Activated CD8-positive, alpha-beta memory T cell treated with anti-CD3 and anti-CD28 coated beads, Interleukin-2, amount 10 ng/mL, durations not matched to agents 7 days and 5 days (primary cell): ENCODE measurements at places on chromosomes 16 and 17.
A peak's percentile ranks its signal among the peaks of the same experiment; 100 is the strongest.

GRCh38 chr17:14352136-14352535 lies 51.3 kb downstream of the HS3ST3B1 start:
- no peak for DNase-seq

- DNase-seq, result no peak
Measured at GRCh38 chr16:89067677-89068443, 25.8 kb upstream of the ACSF3 start.

DNA sequence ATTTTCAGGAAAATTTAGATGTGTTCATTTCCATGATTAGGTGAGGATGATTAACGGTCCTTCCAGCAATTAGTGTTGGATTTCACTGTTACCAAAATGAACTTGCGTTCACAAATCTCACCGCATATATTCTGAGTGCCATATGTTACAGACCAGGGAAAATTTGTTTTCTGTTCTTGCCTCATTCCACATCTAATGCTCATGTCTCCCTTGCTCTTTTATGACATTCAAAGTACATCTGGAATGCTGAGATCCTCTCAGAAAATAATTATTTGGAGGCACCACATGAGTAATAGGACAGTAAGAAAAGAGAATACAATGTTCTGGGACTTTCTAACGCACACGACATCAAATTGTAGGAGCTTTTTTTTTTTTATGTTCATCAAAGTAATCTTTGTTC lies 406.5 kb downstream of the SHISA9 start:
- no peak for DNase-seq

- no peak for DNase-seq
Measured at GRCh38 chr17:57275071-57275764, 18.9 kb downstream of the MSI2 start.

DNA sequence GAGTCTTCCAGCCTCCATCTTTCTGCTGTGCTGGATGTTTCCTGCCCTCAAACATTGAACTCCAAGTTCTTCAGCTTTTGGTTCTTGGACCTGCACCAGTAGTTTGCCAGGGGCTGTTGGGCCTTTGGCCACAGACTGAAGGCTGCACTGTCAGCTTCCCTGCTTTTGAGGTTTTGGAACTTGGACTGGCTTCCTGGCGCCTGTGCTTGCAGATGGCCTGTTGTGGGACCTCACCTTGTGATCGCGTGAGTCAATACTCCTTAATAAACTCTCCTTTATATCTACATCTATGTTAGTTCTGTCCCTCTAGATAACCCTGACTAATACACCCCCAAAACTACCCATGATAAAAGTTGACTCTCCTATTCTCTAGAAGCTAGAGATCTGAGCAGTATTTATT lies 7.6 kb upstream of the CD300A start:
- no peak for DNase-seq

- DNase-seq, result no peak
Measured at GRCh38 chr16:62832214-62832613, 796.0 kb upstream of the CDH8 start.

DNA sequence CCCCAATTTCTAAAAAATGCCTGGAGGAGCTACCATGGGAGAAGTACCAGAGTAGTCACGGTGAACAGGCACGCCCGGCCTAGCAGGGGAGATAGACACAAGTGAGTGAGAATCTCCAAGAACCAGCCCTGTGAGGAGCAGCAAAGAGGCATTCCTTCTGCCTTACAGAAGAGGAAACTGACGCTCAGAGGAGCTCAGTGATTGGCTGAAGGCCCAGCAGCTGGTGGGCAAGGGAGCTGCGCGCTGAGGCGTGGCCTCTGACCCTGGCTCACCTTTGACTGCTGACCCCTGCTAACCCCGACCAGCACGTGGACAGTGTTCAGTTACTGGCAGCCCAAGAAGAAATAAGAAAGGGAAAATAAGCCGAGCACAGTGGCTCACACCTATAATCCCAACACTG lies 1.8 kb downstream of the C16orf96 start:
- no peak for DNase-seq

- no peak for DNase-seq
Measured at GRCh38 chr16:55964923-55965475, 89.8 kb upstream of the CES5A start.

- no peak for DNase-seq
Measured at GRCh38 chr17:83097831-83098230, 18.4 kb downstream of the METRNL start.

DNA sequence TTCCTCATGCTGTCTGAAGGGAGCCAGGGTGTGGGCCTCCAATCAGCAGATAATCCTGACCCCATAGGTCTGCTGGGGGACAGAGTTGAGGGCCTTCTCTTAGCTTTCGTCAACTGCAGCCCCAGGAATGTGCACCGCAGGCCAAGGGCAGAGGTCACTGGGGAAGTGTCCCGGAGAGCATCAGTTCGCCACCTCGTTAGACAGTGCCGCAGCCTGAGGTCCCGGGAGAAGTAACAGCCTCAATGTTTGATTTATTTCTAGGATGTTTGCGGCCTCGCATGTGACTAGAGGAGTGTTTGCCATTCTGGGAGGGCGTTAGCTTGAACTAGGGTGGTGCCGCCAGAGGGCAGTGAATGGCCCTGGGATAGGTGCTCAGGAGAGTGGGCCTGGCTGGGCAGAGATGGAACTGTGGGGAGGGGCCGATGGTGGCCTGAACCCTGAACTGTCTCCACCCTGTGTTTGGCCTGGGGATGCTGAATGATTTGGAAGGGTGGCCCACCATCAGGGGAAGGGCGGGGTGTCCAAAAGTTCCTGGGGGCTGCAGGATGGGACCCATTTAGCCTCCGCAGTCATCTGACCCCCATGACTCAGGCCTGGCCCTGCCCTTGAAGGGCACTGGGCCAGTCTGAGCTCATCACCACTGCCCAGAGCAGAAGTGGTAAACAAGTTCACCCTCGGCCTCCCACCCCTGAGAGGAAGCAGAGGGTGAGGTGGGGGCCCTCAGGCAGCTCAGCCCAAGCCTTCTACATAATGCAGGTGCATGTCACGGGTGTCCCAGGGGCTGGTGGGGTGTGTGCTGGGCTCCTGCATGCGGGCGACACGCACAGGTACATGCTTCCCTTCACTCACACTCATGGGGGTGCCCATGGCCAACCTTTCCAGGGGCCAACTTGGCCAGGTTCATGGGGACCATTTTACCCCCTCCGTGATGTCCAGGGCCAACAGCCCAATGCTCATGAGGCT lies 12.4 kb upstream of the TAC4 start:
- no peak for DNase-seq

DNA sequence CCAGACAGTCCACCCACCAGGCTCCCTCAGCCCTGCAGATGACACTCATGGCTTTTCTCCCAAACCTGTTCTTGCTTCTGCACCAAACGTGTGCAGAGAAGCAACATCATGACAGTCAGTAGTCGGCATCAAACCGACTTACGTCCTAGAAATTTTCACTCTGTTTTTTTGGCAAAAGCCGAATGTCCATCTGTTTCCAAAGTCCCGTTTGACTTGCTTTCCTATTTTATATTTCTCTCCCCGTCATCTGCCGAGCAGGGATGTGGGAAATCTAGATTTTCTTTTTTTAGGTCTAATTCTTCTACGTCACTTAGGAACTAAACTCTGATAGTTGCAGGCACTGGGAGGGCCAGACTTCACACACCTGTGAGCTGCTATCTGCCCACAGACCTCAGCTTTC lies 104.9 kb downstream of the RMI2 start:
- DNase-seq, result no peak

- DNase-seq, result no peak
Measured at GRCh38 chr17:38873640-38874380, 4.0 kb downstream of the LASP1 start.

GRCh38 chr17:9028202-9028987 lies 7.1 kb downstream of the NTN1 start:
- DNase-seq, result no peak

DNA sequence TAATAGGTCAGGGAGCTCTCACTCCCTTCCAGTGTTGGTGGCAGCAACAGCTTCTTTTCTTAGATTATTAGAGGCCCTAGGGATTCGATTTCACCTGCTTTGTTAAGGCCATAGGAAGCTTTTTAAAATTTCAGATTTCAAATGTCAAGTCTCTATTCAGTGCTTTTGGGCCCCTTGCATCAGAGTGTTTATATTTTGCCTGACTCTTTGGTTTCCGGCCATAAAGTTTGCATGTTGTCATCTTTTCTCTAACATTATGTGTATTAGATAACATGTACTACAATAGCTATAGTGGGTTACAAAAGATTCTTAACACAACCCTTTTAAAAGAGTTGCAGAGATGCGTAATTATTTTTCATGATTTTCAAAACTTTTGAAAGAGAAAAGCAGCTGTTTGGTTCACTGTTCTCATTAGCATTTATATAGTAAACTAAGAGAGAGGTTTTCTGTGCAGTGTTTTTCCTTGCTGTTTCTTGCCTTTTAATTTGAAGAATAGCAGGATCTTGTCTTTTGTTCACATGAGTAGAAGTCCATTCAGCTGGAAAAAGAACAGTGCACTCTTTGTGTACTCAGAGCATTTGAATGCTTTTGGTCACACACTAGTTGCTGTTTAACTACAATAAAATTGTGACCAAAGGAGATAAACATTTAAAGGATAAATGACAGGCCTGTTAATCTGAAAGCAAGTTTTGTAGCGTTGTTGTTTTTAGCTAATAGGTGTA lies 52.5 kb downstream of the FTO start:
- DNase-seq, result no peak

GRCh38 chr16:26595199-26595598 lies 471.5 kb upstream of the C16orf82 start:
- DNase-seq, result no peak

- peak; percentile 99 for DNase-seq
Measured at GRCh38 chr17:80892019-80892855, 99.4 kb upstream of the CHMP6 start.

DNA sequence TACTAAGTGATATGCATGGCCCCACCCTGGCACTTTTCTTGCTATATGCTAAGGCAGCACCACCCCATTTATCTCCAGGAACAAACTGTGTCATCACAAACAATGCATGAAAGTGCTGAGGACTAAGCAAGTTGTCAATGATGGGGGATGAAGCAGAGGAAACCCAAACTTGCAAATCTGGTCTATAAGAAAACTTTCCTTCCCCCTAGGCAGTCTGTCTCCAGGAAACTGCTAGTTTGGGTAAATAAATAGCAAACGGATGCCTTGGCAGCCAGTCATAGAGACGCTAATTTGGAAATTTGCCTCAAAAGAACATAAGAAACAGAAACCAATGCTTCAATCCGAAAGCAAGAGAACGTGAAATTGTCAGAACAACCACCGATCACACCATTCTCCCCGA lies 5.6 kb upstream of the HSBP1 start:
- DNase-seq, result no peak

GRCh38 chr16:30068750-30069610 lies 3.4 kb downstream of the ALDOA start:
- DNase-seq, result peak; percentile 67

DNA sequence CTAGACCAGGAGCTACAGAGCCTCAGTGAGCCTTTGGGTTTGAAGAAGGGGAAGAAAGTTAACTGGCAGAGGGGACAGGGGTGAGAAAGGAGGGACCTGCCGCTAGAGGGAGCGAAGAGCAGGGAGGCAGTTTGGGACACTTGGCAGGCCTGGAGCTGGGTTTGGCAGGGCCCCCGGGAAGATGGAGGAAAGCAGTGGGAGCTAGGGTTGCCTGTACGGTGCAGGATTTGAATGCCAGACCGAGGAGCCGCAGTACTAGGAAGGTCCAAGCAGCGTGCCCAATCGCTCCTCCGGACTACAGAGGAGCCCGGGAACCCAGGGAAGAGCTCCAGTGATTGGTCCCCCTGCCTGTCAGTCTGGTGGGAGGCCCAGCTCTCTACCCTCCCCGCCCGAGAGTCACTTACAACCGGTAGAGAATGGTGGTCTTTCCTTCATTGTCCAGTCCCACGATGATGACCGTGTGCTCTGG lies 1.3 kb downstream of the ARL5C start:
- DNase-seq, result peak; percentile 90

- no peak for DNase-seq
Measured at GRCh38 chr17:79988185-79988971, 47.3 kb downstream of the TBC1D16 start.

DNA sequence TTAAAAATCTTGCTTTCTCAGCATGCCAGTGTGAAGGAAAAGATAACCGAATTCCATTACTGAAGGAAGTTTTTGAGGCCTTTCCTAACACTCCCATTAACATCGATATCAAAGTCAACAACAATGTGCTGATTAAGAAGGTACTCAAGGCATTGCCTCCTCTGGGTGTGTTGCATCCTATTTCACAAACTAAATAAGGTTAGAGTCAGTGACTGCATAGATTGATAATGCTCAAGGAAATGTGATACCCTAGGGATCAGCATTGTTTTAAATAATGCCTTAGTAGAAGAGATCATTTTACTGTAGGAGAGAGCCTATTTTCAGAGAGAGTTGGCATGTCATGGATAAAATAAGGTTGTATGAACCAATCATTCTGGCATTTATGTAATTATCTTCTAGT lies 36.8 kb downstream of the GDPD1 start:
- DNase-seq, result no peak

GRCh38 chr16:54123766-54124165 lies 162.8 kb downstream of the IRX3 start:
- no peak for DNase-seq

- DNase-seq, result no peak
Measured at GRCh38 chr17:31696184-31696602, 162.9 kb downstream of the COPRS start.

DNA sequence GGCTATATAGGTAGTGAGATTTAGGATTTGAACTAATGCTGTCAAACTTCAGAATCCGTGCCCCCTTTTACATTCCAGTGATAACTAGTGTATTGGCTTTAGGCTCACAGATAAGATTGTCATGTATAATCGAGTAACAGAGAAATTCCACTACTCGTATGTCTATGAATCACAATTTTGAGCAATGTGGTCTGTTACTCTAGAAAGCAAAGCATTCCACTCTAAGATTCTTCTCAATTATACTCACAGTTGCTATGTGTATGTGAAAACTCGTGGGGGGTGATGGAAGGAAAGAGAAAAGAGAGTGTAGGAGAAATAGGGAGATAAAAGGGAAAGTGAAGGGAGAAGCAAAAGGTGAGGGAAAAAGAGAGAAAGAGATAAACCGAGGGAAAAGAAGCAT lies 1175.1 kb upstream of the GOT2 start:
- DNase-seq, result no peak

GRCh38 chr17:42692489-42692888 lies 10.2 kb downstream of the CNTNAP1 start:
- no peak for DNase-seq

DNA sequence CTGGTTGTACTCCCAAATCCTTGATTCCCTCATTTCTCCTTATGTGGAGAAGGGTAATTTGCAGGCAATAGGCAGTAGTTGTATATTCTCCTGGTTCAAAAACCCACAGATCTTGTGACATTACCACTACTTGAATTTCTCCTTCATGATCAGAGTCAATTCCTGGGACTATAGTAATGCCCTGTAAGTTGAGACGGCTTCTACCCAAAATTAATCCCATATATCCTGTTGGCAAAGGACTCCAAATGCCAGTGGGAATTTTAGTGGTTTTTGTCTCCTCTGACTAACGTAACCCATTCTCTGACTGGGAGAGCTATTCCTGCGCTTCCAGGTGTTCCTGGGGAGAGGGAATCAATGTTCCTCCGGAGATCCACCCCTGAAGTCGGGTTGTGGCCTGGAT lies 11.6 kb upstream of the ZNF689 start:
- DNase-seq, result no peak

- no peak for DNase-seq
Measured at GRCh38 chr17:29195465-29196081, 15.4 kb upstream of the MYO18A start.
